ENCODE measurements at places on chromosomes 6 and 20.

DNA sequence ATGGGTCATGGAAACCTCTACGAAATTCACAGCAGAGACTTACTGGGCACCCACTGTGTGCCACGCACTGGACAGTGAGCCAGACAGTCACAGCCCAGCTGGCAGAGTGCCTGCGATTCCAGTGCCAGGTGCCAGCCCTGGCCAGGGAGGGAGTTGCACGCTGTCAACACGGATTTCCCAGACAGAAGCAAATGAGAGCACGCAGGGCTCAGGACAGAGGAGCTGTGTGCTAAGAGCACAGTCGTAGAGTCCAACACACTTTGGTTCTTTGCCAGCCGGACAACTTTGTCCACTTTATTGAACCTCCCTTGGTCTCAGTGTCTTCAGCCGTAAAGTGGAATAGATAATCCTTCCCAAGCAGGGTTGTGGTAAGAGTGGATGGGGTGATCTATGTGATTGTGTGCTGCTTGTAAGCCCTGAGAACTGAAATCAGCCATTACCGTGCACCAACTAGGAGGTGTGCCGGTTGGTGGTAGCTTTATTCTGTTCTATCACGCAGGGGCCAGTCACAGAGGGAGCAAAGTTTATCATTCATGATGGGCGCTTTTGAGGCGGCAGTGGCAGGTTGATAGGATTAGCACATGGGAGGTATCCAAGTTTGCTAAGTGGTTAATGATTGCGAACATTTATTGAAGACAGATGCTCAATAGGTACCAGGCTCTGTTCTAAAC is 40.6 kb downstream of the SIRPA start:
- no peak for DNase-seq

GRCh38 chr6:19535351-19535750 is 301.8 kb upstream of the ID4 start:
- DNase-seq = no peak

- DNase-seq = no peak
These were observed 13.9 kb upstream of the RANBP9 start for GRCh38 chr6:13725570-13725969.

- no peak for DNase-seq
These were observed 50.9 kb upstream of the FAM184A start for GRCh38 chr6:119129148-119129967.

- no peak for DNase-seq
These were observed 21.1 kb upstream of the TRIM26 start for GRCh38 chr6:30234356-30234755.

GRCh38 chr6:149820506-149820905 is 43.7 kb downstream of the LRP11 start:
- DNase-seq = no peak

GRCh38 chr6:138145402-138145801 is 16.3 kb upstream of the ARFGEF3 start:
- DNase-seq = no peak

- DNase-seq = no peak
These were observed 70.2 kb upstream of the SLC22A1 start for GRCh38 chr6:160051390-160051789.

DNA sequence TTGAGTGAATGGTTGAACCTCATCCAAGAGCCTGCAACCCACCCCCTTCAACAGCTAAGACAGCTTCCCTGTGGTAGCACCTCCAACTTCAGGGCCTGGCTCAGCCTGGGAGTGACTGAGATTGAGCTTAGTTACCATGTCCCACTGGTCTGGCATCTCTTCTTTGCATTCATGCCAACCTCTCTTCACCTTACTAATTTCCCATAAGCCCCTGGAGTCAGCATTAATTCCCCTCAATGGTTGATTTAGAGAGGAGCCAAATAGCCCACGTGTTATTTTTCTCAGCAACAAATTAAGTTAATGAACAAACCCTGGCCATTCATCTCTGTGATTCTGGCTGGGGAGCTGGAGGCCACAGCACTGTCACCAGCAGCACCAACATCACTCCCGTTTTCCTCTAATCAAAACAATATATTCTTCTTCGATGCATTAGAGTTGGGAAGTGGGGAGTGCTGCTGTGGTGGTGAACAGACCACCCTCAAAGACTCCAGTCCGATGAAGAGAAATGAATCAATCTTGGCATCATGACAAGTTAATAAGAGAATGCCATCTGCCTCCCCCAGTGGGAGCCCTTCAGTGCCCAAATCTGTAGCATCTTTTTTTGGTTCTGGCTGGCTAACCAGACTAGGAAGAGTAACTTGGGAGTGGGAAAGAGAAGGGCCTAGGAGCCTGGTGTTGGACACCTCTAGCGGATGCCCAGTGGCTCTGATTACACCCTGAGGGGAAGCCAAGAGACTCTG is 316.9 kb upstream of the RNF24 start:
- DNase-seq = no peak

GRCh38 chr6:125310994-125311649 is 9.4 kb upstream of the HDDC2 start:
- DNase-seq = no peak

DNA sequence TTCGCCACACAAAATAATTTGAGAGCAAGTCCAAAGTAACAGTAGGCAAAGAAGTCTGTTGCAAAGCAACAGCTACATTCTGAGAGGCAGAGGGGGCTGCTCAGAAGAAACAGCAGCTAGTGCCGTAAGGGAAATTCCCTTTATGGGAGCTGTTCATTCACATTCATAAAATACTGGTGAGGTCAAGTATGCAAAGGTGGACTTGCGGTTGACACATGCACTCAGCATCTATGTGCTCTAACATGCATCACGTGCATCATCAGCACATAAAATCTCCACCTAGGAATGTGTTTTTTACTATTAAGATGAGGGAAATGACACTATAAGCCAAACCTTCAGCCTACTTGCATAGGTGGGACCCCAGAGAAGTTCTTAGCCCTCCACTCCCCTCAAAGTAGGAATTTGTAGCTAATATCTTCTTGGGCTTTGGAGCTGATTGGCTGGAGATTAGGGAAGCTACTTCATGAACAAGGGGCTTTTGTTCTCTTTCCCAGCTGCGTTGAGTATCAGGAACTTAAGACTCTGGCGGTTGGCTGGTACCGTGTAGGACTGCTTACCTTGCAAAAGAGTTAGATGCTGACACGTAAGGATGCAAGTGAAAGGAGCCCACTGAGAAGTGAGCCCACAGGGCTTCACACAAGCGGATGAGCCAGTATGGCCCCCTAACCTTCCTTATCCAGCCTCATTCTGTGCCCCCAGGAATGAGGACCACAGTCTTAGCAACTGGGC is 12.4 kb downstream of the CST3 start:
- DNase-seq = no peak

- DNase-seq = no peak
These were observed 449.0 kb downstream of the QKI start for GRCh38 chr6:163863565-163863964.

DNA sequence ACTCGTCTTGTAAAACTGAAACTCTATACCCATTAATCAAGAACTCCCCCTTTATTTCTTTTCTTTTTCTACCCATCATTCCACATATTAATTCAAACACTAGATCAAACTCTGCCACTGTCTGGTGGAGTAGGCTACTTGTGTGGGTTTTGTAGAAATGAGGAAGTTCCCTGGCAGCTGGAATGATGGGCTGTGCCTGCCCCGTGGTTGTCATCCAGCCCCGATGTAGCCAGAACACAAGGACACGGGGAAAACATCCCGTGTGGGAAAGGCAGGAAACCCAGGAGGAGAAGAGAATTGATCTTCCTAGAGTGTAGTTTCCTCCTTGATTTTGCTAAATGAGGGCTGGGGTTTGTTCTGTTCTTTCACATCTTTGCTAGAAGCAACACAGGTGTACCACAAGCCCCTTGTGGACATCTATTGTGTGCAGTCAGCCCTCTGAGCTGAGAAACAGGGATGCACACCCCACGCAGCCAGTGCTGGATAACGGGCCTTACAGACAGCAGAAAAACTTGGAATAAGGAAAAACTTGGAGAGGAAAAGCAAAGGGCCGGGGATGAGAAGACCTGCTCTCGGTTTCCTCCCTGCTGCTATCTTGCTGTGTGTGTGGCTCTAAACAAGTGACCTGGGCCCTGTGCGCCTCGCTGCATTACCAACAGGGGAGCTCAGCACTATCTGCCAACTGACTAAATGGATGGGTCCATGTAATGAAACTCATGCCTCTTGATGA is 88.0 kb downstream of the SCML4 start:
- DNase-seq = no peak

DNA sequence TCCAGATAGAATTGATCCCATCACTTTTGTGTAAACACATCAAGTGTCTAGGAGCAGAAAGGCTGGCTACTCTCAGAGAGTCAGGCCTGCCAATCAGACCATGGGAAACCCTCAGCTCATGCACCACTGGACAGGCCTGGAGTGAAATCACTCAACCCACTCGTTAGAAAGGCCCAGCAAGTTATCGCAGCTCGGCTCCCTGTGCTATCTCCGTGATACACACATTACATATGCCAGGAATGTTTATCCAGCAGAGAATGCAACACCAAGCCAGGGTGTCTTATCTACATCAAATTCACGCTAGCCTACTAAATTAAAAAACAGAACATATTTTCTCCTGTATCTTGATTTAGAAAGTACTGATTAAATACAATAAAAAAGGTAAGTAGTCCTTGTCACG is 232.4 kb upstream of the FOXQ1 start:
- no peak for DNase-seq

GRCh38 chr6:131059486-131059885 is 3.6 kb downstream of the EPB41L2 start:
- no peak for DNase-seq

Data from aorta (tissue), 5 donors.